ENCODE measurements at places on chromosomes 16 and 17.

GRCh38 chr17:79408251-79408650 is 202.6 kb downstream of the RBFOX3 start:
- no peak for DNase-seq

GRCh38 chr17:65656390-65657250 is 95.2 kb upstream of the AXIN2 start:
- DNase-seq = no peak

DNA sequence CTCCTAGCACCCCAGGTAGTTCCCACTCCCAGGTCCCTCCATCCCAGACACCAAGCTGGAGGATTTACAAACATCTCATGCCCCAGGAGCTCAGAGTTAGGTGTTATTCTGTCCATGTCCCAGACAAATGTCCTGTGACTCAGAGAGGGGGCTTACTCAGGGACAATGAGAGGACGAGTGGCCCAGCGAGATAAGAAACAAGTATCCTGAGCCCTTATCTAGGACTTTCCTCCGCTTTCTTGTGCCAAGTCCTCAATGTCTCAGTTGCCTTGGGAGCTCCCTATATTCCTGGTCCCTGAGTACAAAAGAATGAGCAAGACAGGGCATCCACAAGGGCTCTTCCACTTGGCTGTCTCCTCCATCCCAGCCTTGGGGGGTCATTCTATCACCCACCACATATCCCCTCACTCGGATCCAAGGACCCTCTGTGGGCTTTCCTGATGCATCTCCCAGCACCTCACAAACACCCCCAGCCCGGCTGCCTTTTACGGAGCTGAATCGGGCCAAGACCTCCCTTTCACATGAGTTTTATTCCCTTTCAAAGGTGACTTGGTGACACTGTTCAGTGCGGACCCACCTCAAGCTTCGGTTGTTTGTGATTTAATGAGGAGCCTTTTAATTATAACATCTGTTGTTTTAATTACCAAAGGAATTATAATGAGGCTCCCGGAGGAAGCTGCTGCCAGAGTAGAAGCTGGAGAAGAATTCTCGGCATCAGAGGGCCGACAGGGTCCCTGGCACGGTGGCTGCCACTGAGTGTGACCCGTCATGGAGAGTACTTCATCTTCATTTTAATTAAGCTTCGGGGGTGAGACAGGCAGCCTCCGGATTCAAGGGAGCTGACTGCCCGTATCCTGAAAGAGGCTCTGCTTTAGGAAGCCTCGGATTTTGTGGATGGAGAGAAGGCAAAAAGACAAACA is 121.5 kb downstream of the WSCD1 start:
- DNase-seq = no peak

GRCh38 chr17:68399638-68400403 is 57.5 kb downstream of the WIPI1 start:
- DNase-seq = no peak

GRCh38 chr16:84260766-84261554 is 21.1 kb upstream of the KCNG4 start:
- DNase-seq = no peak

- DNase-seq = no peak
Measured at GRCh38 chr17:75010683-75011400, 1.6 kb upstream of the MRPL58 start.

DNA sequence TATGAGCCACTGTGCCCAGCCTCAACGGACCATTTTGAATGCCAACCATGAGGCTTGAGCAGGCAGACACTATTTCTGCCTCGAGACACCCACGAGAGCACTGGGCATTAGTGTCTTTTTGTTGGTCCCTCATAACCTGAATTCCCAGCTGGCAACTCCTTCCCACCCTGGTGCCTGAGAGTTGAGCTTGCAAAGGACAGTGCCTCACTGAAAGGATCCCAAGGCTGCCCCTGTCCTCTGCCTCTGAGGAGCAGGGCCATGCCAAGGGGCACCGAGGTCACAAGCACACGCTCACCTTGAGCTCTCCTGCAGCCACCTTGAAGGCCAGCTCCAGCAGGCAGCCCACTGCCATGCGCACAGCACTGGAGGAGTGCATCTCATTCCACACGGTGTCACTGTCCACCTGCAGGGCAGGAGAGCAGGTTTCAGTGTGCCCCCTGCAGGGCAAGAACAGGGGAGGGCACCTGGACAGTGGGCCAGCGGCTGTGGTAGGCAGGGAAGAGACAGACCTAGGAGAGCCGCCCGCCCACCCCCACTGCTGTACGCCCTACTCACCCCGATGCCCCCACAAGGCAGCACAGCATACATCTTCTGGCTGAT is 12.8 kb downstream of the G6PC3 start:
- no peak for DNase-seq

GRCh38 chr17:43782913-43783680 is 2.9 kb downstream of the CFAP97D1 start:
- no peak for DNase-seq

GRCh38 chr17:13106171-13106570 is 88.3 kb upstream of the ELAC2 start:
- peak; percentile 4 for DNase-seq

DNA sequence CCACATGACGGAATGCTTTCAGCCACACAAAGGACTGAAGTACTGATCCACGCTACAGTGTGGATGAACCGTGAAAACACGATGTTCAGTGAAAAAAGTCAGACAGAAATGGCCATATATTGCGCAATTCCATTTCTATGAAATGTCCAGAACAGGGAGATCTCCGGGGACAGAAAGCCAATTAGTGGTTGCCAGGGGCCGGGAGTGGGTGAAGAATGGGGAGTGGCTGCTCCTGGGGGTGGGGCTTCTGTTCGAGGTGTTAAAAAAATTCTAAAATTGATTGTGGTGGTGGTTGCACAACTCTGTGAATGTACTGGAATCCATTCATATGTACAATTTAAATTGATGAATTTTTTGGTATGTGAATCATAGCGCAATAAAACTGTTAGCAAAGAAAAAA is 154.8 kb upstream of the HSBP1 start:
- no peak for DNase-seq

GRCh38 chr17:79655672-79656290 is 44.9 kb upstream of the RBFOX3 start:
- no peak for DNase-seq

DNA sequence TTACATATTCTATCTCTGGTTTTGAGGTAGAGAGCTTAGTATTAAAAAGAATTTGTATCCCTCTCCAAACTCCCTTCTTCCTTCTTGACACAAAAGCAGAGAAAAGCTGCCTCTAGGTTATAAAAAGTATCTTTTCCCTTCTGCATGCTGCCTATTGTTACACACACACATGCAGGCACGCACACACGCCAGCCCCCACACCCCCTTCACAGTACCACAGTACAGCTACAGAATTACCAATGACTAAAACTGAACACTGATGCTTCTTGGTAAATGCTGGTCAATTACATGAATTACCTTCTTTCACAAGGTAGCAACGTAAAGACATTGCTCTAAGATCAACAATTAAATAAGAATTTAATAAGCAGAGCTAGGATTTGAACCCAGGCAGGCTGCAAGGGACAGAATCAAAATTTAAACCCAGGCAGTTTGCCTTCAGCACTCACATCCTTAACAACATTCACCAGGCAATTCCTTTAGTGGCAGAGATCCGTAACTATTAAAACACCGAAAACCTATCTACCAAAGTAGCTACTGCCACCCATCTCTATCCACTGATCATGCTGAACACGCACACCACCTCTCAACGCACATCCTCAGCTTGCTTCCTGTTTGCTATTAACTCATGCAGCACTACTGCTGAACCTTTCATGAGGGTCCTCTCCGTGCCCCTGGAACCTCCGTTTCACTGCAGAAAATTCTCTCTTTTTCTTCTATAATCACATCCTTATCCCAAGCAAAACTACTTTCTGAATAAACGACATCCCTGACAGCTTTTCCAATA is 37.8 kb downstream of the YWHAE start:
- no peak for DNase-seq

DNA sequence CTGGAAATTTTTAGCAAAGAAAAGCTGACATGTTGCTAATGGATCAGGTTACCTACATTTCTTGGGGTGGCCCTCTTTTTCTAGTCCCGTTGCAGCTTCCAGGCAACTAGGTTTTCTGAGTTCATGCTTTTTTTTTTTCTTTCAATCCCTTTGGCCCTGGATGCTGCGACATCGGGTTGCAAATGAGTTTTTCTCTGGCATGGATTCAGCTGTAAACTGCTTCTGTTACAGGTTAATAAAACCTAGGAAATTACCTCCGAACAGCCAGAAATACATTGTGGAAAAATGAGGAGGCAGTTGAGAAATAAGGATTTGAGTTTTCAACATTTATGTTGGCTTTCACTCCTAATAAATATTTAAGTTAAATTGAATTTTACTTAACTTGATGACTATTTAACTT is 149.8 kb upstream of the MAF start:
- no peak for DNase-seq

DNA sequence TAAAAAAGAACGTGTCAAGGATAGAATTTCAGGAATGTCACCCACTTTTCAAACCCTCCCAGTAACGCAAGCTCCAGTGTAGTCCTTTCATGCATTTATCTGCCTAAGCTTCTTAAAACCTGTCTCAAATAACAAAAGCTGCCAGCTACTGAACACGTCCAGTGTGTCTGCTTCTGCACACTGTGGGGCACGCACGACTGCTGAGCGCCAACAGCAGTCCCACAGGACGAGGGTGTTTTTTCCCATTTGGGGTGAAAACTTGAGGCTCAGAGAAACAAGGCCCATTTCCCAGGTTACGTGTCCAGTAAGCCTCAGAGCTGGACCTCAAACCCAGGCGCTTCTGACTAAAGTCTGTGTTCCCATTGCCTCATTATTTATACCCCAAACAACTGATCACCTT is 17.2 kb downstream of the NTAN1 start:
- DNase-seq = no peak

- no peak for DNase-seq
Measured at GRCh38 chr17:80967404-80967872, 24.2 kb upstream of the CHMP6 start.

GRCh38 chr17:10648381-10648780 is 8.7 kb downstream of the MYH3 start:
- no peak for DNase-seq

GRCh38 chr17:49996121-49996494 is 1.1 kb upstream of the DLX3 start:
- no peak for DNase-seq

DNA sequence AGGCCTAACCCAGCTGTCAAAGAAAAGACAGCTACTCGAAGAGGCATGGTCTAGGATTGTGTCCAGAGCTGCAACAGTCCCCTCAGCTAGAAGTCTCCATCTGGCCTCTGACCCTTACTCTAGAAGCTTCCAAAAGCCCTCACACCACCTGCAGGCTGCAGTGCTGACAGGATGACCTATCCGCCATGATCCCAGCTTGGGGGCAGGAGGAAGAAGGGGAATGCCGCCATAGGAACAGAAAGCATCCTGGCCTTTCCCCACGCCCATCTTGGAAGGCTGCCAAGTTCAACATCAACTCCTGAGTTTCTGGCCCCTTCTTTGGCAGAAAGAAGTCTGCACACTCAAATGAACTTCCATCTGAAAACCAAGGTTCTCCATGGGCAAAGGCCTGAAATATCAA is 3.1 kb upstream of the KRT36 start:
- DNase-seq = no peak

DNA sequence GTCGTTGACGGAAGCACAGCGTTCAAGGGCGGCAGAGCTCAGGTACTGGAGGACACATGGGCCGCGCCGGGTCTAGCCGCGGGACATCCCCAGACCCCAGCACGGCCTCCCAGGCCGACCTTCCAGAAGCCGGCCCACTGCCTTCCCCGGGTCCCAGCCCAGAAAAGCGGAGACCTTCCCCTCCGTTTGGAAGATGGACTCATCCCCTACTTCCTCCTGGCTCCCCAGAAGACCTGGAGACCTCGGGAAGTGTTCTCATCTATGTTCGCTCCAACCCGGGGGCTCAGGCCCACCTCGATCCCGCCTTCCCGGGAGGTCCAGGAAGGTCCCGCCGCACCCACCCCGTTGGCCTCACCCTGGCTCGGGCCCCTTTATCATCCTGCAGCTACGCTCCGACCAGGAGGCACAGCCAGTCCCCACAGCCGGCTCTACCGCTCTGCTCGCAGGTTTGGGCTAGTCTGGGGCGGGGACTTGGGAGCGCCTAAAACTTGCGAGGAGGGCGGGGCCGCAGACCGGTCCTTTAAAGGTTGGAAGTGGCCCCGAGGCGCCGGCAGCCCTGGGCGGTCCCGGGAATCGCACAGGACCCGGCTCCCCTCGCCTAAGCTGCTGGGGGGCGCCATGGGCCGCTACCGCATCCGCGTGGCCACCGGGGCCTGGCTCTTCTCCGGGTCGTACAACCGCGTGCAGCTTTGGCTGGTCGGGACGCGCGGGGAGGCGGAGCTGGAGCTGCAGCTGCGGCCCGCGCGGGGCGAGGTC is at the start of gene ALOX12:
ALOX12 (plus strand) TSS at position 550 of the 756 bp plus-strand sequence; CDS start at position 619, 69 bp downstream.
- no peak for DNase-seq

GRCh38 chr16:4915226-4915761 is 21.7 kb downstream of the PPL start:
- DNase-seq = no peak

- DNase-seq = no peak
Measured at GRCh38 chr16:27444470-27444869, 42.5 kb downstream of the IL21R start.

DNA sequence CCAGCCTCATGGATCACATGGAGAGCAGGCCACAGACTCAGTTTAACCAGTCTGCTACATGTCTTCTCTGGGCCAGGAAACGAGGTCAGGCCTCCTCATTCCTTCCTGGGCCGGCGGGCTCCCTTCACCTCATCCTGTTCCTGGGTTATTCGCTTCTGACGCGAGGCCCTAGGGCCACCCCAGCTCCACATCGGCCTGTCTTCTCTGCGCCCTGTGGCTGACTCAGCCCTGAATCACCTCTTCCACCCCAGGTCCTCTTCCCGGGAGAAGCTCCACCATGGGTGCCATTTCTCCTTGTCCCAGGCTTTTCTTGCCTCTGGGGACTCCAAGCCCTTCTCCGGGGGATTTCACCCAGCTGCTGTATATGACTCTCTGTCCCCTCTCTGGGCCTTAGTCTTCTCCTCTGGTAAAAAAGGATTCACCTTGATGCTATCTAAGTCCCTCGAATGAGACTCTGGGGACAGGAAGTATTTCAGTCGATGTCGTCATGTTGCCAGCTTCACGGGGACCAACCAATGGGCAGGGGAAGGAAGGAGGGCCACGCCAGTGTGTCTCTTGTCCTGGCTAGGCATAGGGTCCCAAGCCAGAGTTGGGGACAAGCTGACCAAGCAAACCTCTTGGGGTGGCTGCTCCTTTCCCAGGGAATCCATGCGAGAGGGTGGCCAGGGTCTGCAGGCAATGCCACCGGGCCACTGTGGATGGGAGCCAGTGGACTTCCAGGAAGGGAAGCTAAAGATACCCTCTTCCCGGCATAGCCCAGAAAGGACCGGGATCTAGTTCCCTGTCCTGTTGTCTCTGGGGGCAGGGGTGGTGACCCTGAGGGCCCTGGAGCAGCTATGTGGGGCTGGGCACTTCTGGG is 58.7 kb downstream of the SOCS3 start:
- no peak for DNase-seq

- no peak for DNase-seq
Measured at GRCh38 chr17:44297975-44298374, 10.4 kb upstream of the RUNDC3A start.

DNA sequence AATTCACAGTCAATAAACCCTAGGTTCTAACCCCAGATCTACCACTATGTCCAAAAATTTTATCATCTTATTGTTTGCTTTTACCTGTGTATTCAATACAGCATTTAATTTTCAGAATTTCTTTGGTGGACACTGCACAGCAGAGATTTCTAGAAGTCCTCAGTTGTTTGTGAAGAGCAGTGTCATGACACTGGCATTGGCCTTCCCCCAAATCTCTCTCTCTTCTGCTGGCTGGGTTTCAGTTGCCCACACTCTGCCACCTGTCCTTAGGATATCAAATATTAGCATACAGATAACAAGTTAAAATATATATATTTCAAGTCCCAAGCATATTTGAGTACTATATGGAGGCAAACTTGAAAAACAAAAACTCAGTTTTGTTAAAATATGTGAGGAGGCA is 2.0 kb upstream of the THUMPD1 start:
- no peak for DNase-seq
